AG04449 (cell line): ENCODE measurements at places on chromosomes 4 and X.

DNA sequence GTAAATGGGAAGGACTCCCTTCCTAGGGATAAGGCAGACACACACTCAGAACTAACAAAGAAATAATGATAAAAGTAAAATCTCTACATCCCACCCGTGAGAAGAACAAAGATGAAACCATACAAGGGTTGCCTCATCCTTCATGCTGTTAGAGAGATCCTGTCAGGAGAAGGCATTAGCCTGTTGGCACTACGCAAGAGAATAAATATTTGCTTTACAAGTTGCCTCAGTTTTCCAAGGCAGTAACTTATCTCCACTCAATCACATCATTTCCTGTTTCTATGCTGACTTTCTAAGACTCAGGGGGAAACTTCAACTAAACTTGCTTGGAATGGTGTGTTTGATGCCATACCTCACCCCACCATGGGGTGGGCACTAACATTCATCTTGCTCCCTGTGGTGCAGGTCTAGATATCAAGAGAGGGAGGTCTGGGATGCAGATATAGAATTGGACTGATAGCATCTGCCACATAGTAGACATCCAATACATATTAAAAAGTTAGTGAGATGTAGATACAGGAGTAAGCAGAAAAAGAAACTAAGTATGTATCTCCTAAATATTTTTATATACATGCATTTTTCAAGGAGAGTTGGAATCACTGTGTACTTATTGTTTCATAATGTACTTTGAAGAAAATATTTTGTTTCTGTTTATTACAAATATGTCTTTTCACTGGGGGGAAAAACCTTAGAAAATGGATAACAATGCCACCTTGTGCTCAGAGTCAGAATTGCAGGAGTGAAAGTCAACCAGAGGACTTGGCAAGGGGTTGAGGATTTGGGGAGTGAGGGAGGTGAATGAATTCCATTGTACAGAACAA, 57.2 kb upstream of the BEX4 start:
- DNase-seq, result no peak

DNA sequence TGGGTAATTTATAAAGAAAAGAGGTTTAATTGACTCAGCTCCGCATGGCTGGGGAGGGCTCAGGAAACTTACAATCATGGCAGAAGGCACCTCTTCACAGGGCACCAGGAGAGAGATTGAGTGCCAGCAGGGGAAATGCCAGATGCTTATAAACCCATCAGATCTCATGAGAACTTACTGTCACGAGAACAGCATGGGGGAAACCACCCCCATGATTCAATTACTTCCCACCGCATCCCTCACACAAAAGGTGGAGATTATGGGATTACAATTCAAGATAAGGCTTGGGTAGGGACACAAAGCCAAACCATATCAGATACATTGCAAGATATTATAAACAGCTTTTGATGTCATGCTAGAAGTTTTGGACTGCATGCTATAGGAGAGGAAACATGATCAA, 204.3 kb downstream of the VEGFC start:
- no peak for DNase-seq

GRCh38 chr4:183350317-183351071, 28.3 kb upstream of the CLDN24 start:
- DNase-seq, result no peak

DNA sequence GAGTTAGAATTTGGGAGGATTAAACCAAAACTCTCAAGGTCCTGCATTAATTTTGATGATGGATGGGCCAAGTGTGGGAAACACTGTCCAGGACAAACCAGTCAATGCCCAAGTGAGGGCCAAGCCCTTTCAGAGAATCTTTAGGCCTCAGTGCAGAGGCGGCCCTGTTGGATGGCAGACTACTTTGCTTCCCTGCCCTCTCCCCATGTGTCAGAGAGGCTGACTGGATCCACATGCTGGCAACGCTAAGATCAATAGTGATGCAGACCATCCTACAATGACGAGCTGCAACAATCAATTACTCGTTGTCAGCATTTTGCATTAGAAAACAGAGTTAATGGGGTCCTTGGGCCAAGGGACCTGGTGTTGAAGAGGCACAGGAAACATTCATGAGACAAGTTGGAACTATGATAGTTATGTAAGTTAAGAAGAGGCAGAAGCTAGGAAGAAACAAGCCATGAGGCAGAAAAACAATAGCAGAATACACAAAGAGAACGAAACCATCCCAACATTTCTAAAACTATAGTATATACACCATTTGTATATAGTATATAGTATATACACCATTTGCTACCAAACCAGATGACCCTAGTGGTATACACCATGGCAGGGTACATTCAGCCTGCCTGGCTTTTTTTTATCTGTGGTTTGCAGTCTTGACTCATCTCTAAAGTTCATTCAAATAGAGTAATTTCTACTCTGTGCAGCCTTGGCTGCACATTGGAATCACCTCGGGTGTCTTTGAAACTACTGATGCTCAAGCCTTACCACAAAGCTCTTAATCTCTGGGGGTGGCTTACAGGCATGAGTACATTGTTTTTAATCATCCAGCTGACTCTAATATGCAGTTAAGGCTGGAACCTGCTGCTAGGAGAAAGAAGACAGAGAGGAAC, 147.7 kb upstream of the GYPA start:
- no peak for DNase-seq

DNA sequence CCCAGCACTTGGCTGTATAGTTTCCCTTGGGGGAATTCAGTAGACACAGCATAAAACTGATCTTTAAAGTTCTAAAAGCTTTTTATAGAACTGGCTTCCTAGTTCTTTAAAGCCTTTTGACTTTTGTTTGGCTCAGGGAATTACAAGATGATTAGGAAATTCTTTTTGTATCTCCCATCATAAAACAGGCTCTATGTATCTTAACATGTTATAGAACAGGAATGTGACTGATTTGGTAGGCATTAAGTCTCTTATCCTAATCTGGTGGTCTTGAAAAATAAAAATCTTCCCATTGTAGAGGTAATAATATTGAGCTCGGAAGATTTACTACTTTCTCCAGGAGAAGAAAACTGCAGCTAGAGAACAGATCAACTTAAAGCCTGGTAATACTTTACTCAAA, 262.7 kb downstream of the KCNIP4 start:
- DNase-seq, result no peak

- no peak for DNase-seq
Measured at GRCh38 chrX:107603429-107604159, 24.7 kb upstream of the PRPS1 start.

DNA sequence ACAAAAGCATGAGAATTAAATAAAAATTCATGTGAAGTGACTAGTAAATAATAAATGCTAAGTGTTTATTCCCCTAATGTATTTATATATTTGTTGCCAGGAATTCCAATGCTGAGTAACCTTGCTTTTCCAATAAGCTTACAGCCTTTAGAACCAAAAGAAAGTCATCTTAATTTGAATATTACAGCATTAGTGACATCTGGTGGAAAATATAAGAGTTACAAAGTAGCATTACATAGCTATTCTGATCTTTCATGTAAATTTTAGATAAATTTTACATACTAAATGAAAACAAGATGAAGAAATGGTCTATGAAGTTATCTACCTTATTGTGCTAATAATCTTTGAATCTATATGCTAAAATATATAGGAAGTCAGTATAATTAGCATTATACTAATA, 10.4 kb downstream of the MAD2L1 start:
- DNase-seq, result no peak

- no peak for DNase-seq
Measured at GRCh38 chr4:158444621-158445020, 77.1 kb upstream of the RXFP1 start.

- DNase-seq, result no peak
Measured at GRCh38 chr4:151148261-151148660, 48.8 kb downstream of the RPS3A start.
